ENCODE measurements at places on chromosomes 13 and 19.

DNA sequence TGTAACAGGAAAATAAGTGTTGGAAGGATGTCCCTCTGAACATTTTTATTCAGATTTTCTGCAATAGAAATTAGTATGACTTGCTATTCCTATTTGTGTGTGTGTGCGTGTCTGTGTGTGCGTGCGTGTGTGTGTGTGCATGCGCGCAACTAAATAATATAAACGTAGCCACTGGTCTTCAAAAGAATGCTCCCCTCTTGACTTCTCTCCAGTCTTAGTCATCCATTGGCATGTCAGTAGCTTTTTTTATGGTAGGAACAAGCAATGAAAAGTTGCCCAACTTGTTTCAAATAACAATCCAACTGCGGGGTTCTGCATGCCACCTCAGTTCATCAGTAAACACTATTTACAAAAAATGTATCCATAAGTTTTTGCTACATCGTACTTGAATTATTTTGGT, 249.6 kb downstream of the GPC6 start:
- DNase-seq: no peak

GRCh38 chr13:40648841-40649240, 17.6 kb downstream of the FOXO1 start:
- no peak for DNase-seq

DNA sequence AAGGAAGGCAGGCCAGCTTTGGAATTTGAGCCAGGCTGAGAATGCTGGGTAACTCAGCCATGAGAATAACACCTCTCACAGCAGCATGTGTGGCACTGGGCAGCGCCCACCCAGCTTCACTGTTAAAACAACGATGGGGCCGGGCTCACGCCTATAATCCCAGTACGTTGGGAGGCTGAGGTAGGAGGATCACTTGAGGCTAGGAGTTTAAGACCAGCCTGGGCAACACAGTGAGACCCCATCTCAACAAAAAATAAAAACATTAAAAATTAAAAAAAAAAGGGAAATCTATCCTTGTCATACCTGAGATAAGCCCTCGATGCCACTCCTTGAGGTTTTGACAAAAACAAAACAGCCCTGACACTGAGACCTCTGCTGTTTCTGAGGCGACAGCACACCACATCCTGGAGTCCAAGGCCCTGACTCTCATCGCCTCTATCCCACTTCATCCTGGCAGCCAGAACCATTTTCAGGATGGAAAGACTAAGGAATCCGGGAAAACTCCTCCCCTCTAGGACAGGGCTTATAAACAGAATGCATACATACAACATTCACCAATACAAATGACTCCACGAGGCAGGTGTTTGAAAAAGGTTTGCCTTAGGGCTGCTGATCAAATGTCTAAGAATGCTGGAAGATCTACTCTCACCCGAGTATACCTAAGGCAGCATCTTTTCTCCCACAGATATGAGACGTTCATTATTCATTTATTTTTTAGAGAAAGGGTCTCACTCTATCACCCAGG, 22.6 kb upstream of the TIMM44 start:
- DNase-seq: no peak

GRCh38 chr19:639253-640160, at the start of gene FGF22:
Gene FGF22, plus strand, starts transcription at chr19:639879. Its CDS starts 47 bp downstream, at chr19:639926.
- peak; percentile 93 for DNase-seq

DNA sequence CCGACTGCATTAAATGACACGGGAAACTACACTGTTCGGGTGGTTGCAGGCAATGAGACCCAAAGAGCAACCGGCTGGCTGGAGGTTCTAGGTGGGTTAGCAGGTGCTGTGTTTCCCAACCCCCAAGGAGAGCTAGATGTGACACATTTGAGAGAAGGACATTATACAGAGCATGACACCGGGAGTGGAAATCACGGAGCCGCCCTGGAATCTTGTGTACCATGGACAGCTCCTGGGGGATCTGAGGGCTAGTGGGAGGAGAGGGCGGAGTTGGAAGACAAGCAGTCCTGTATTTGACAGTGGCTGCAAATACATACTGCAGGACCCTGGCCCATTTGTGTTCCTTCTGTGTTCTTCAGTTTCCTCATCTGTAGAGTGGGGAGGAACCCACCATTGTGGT, 2.3 kb downstream of the CEACAM18 start:
- no peak for DNase-seq

DNA sequence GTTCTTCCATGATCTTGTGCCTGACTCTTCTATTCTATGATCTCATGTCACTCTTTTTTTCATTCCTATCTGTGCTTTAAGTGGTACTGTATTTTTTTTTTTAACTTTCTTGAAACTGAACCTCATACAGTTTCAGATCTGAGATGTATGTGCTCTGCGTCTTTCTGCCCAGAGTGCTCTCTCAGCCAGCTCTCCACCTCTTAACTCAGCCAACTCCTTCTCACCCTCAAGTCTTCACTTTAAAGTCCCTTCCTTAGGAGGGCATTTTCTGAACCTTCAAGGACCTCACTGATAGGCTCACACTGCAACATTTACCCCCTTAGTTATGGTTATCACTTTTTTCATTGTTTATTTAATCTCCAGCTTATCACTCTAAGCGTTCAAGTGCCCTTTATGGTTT, 158.7 kb downstream of the IRS2 start:
- no peak for DNase-seq

- no peak for DNase-seq
These were observed 139.9 kb downstream of the LACC1 start for GRCh38 chr13:44019651-44020050.

DNA sequence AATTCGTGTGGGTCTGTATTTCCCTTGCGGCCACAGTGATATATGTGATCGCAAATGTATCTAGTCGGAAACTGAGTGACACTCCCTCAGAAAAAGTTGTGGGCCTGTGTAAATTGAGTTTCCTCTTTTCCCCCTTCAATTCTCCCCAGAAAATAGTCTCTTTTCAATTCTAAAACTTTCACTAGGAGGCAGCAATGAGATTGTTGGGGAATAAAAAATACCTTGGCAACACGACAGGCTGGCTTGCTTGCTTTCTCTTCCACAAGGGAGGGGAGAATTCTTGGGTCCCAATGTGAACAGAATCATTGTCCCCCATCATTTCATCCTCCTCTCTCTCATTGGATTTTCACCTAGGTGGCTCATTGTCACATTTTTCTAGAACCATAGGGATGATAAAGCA, 3.7 kb upstream of the SOX21 start:
- no peak for DNase-seq

DNA sequence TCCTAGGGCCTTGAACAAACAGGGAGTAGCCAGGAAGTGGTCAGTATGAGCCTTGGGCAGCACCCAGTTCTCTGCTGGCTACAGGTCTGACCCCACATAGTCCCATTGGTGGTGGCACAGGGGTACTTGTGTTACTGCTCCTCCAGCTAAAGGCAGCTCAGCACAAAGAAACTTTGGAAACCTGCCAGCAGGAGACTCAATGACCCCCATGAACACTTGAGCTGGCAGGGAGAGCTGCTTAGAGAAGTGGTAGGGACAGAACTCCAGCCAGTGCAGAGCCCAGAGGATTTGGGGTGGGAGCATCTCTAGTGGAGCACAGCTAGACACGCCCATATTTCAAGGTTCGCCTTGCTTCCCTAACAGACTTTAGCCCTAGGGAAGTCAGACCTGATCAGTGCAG, 10.4 kb upstream of the ZNF586 start:
- no peak for DNase-seq

GRCh38 chr13:97261254-97262005, 39.3 kb downstream of the MBNL2 start:
- no peak for DNase-seq

GRCh38 chr19:38666663-38667511, 19.4 kb downstream of the ACTN4 start:
- no peak for DNase-seq

GRCh38 chr19:46975011-46975924, 44.4 kb upstream of the NPAS1 start:
- no peak for DNase-seq

GRCh38 chr19:37961198-37961597, 54.2 kb downstream of the SIPA1L3 start:
- no peak for DNase-seq

DNA sequence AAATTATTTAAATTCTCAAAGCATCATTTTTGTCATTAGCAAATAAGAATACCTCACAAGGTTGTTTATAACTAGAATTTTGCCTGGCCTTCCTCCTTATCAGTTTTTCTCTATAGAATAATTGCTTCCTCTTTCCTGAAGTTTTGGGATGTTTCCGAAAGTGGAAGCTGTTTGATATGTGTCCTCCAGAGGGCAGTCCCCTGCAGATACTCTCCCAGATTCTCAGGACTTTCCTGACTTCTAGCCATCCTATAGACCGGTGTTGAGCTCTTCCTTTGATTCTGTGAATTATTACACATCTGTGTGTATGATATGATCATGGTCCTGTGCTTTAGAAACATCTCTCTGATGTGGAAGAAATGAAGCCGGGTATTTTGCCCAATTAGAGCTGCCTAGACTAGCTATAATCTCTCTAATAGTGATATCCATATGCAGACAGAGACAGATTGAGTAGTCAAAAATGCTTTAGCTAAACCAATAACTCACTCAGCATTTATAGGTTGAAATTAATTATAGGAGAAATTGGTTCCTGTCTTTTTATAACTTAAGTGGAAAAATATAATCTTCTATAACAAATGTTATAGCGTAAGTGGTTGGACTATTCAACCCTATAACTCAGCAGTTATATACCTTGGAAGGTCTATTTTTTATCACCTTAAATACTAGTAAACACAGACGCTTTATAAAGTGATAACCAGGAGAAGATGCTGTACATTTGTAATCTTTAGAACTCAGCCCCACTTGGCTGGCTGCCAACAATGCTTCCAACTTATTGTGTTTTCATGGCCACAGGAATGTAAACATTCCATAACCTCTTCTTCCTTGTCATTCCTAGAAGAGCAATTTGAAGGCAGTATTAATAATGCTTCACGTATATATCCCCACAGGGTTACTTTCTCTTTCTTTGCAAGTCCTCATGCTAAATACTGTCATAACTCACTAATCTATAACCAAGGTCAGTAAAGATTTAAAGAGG, 201.0 kb upstream of the RXFP2 start:
- DNase-seq: no peak

DNA sequence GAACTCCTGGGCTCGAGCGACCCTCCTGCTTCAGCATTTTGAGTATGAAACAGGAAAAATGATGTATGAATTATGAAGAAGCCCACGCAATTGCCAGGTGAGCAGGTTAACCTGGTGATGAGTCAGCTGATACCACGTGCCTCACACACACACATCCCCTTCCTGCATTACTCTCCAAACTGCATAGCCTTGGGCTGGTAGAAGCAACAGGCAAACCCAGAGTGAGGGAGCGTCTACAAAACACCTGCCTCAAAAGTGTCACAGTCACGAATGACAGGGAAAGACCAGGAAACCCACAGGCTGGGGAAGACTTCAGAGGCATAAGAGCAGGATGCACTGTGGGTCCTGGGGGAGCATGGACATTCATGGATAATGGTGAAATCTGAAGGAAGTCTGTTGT, 192.8 kb upstream of the IRS2 start:
- no peak for DNase-seq

- no peak for DNase-seq
These were observed 28.3 kb downstream of the NUP58 start for GRCh38 chr13:25329706-25330105.

- no peak for DNase-seq
These were observed 23.4 kb downstream of the TMEM255B start for GRCh38 chr13:113782472-113782871.

DNA sequence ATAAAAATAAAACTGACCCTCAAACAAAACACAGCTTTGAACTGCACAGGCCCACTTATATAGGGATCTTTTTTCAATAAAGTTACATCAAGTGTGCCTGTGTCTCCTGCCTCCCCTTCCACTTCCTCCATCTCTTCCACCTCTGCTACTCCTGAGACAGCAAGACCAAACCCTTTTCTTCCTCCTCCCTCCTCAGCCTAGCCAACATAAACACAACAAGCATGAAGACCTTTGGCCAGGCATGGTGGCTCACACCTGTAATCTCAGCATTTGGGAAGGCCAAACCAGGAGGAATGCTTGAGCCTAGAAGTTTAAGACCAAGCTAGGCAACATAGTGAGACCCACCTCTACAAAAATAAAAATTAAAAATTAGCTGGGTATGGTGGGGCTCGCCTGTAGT, 72.6 kb downstream of the ELF1 start:
- DNase-seq: no peak

DNA sequence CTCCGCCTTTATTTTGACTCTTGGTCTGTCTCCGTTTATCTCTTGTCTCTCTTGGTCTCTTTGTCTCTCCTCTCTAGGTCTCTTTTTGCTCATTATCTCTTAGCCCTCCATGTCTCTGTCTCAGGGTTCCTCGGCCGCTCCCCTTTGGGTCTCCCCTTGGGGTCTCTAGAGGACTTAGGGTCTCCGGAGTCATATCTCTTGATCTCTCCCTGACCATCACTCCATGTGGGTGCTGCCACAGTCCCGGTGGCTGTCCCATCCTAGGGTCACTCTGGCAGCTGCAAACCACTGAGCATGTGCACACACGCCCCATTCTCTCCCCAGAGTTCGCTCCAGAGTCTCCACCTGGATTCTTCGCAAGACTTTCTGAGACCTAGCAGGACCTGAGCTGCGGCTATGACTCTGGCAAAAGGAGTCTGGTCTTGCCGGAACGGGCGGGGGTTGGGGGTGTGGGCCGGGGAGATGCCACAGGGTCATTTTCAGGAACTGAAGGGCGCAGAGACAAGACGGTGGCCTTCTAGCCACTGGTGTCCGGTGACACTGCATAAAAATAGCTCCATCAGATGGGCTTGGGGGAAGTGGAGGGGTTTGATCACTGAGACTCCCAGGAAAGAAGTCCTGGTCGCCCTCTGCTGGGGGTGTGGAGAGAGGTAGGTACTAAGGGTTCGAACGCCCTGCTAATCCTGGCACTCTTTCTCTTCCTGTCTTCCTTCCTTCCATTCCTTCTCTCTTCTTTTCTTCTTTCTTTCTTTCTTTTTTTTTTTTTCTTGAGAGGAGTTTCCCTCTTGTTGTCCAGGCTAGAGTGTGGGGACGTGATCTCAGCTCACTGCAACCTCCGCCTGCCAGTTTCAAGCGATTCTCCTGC, 1.2 kb upstream of the KCNA7 start:
- no peak for DNase-seq

GRCh38 chr19:28864577-28865042, 348.3 kb downstream of the UQCRFS1 start:
- DNase-seq: no peak

DNA sequence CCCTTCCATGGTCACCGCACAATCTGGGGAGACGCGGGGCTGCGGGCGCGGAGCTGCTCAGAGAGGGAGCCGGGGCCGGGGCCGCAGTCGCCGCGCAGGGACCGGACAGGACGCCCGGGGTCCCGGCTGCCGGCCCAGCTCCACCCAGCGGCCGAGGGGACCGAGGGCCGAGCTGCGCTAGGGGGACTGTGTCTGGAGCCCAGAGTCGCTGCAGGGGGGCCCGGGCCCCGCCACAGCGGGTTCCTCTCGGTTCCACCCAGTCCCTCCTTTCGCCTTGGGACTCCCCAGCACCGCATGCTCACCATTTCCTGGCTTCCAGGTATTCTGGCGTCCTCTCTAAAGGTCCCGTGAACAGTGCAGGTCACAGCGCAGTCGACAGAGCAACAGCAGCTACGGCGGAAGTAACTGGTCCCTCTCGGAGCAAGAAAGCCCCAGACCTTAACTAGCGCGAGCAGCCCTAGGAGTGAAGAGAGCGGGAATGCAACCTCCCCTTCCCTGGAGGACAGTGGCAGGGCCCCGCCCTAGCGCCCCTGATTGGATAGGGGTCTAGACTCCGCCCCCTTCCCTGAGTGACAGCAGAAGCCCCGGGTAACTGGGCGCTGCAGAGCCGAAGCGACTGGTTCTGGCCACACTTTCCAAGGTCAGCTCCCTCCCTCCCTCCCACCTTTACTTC, at the start of gene ZNF878:
Gene ZNF878, minus strand, starts transcription at position 465 of the 673 bp plus-strand sequence. Its CDS starts 160 bp downstream, at position 305.
- peak; percentile 64 for DNase-seq

- no peak for DNase-seq
These were observed 146.9 kb downstream of the DCLK1 start for GRCh38 chr13:35984287-35984686.
